ENCODE measurements at places on chromosomes 16 and 17.

DNA sequence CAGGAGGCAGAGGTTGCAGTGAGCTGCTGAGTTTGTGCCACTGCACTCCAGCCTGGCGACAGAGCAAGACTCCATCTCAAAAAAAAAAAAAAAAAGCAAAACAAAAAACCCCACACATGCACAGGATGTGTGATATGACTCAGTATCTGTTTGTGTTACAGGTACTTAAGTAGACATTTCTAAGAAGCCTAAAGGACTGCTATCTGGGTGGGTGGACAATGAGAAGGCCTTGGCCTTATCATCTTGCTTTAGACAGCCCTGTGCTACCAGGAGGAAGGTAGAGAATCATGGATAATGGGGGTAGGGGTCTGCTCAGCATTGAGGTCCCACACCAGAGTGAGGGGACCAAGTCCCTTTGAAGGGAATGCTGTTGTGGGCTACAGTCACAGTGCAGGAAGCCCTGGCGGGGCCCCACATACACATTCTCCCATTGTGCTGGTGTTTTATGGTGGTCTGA, 26.7 kb downstream of the PLD6 start:
- DNase-seq: no peak

GRCh38 chr16:89038811-89039735, 54.6 kb upstream of the ACSF3 start:
- DNase-seq: no peak

- no peak for DNase-seq
These were observed 15.9 kb downstream of the LITAF start for GRCh38 chr16:11570806-11571205.

DNA sequence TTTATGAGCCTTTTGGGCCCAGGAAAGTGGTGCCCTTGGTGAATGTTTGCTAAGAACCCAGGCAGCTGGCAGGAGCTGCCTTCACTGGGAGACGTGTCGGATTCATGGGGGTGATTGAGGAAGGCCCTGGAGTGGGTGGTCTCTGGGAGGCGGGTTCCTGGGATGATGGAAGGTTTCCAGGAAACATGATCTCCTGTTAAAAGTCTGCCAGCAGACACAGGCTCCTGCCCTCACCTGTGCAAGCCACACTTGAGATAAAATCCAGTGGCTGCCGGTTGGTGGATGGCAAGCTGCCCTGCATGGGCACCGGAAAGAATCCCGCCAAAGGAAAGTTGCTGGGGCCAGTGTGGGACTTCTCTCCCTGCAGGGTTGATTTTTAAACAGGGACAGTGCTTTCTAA, 189.0 kb upstream of the CIBAR2 start:
- DNase-seq: no peak
